GM13977 (cell line): ENCODE measurements at places on chromosomes 4 and X.

DNA sequence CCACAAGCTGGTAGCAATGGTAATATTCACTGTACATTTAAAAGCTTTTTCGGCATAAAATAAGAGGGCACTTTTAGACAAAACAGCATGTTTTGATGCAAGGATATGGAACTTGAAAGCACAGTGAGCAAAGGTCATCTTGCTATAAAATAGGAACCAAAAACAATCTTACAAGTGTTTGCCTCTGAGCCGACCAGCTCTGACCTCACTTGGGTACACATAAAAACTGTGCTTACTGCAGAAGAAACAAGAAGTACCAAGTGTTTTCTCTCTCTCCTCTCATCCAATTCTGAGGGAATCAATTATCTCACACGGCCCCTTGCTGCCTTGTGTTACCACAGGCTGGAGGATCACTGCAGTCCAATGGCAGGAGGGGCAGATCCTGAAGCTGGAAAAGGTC is 4.8 kb upstream of the IQSEC2 start:
- no peak for DNase-seq

DNA sequence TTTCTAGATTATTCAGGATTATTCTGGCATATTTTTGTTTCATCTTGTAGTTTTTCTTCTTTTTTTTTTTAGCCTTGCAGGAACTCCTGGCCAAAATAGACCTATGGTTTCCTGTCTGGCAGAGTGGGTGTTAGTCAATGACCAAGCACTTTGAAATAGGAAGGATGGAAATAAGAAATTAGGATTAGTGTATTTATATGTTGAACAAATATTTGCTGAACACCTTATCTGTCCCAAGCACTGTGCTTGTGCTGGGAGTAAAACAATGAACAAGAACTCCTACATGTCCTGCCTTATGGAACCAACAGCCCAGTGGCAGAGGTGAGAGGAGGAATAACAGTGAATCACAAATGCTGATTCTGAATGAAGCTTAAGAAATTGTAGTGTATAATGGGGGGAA is 4.5 kb downstream of the MMRN1 start:
- no peak for DNase-seq

- DNase-seq: no peak
These were observed 307.0 kb upstream of the HS3ST1 start for GRCh38 chr4:11735651-11736050.

GRCh38 chr4:54525602-54526001 is 132.2 kb upstream of the KIT start:
- no peak for DNase-seq

DNA sequence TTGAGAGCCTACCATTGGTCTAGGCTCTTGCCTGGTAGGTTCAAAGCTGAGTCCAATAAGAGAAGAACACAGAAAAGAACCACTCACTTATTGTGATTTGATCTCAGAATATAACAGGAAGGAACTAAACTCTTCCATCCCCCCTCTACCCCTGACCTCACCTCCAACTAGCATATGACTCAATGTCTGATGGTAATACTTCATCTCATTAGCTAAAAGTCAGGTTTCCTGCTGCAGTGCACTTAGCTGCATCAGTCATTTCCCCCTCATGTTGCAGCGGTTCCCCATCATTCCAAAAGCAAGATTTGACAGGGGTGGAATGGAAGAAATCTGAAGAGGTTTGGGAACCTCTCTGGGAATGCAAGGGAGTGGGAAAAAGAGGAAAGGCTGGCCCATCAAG is 289.5 kb downstream of the SMARCA1 start:
- no peak for DNase-seq

- no peak for DNase-seq
These were observed 29.4 kb upstream of the KIAA0232 start for GRCh38 chr4:6753103-6753560.
